ENCODE measurements at places on chromosomes 7 and 10.

DNA sequence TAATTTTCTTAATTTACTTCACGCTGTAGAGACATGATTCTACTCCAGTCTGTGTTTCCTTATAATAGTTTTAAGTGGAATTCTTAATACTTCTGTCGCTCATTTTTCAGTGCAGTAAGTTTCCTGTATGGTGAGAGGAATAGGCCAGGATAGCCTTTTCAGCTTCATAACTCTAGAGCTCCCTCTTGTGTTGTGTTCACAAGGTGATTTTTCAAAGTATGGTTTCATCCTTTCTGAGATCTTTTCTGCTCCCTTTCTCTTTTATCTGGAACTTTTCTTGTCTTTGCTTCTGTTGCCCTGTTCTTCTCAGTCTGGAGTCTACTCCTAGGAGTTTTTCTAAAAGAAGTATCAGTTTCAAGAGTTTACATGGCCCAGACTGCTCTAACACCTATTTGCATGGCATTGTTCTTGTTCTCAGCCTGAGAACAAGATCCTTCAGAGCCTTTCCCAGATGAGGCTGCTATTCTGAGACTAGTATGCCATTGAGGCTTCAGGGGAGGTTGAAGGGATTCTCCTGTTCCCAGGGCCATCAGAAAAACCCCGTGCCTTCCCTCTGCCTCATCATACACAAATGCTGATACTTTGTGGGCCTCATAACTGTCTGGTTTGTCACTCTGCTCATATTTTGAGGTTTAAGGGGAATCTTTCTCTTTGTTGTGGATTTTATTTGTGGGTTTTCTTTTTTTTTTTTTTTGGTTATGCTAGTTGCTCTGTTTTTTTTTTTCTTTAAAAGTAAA lies 21.8 kb downstream of the NET1 start:
- DNase-seq: no peak

GRCh38 chr7:84025332-84025927 lies 169.2 kb downstream of the SEMA3A start:
- peak; percentile 95 for DNase-seq

DNA sequence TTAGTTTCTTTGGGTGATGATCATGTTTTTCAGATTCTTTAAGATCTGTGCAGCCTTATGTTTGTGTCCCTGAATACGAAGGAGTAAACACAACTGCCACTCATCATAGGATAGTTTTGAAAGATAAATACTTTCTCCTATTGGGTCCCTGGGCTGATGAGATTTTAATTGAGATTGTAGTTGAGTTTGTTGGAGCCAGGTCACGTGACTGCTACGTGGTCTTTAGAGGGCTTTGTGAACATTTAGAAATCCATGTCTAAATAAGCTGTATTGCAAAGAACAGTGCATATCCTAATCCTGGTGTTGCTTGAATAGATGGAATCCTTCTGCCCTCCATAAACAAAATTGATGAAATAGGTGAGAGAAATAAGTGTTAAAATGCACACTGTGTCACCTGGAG lies 17.4 kb upstream of the ZNF716 start:
- DNase-seq: no peak

GRCh38 chr7:42677751-42678699 lies 233.8 kb downstream of the C7orf25 start:
- DNase-seq: peak; percentile 92

GRCh38 chr10:1049425-1049958 lies 573 bp upstream of the IDI1 start:
- DNase-seq: no peak

DNA sequence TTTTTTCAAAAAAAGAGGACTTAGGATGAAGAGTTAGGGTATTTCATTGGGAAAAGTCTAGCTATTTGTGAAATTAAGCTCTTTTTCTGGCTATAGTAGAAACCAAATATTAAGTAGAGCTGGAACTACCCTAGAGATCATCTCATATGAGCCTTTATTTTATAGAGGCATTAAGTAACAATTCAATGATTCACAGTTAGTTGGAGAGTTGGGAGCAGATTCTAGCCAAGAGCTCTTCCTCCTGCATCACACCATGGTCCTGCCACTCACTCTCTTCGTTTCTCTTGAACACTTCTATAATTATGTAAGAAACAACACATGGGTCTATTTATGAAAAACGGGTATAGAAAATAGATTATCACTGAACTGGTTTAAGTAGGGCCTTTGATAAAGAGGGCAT lies 76.1 kb upstream of the ANK3 start:
- no peak for DNase-seq

DNA sequence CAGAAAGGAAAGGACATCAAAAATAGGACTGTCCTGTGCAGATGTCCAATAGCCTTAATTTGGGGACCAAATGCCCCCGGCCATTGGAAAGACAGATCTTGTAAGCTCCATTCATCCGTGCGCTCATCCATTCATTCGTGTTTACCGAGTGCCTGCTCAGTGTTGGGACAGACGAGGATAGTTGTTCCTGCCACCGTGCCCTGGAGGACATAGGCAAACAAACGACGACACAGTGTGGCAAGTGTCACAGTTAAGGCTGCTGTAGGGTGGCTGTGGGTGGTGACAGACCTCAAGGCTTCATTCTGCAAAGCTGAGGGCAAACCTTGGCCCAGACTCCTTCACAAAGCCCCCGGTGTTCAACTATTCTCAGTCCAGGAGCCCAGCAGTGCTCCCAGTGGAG lies 27.6 kb downstream of the MKI67 start:
- no peak for DNase-seq

- no peak for DNase-seq
Measured at GRCh38 chr7:31462636-31463035, 51.3 kb upstream of the ITPRID1 start.

DNA sequence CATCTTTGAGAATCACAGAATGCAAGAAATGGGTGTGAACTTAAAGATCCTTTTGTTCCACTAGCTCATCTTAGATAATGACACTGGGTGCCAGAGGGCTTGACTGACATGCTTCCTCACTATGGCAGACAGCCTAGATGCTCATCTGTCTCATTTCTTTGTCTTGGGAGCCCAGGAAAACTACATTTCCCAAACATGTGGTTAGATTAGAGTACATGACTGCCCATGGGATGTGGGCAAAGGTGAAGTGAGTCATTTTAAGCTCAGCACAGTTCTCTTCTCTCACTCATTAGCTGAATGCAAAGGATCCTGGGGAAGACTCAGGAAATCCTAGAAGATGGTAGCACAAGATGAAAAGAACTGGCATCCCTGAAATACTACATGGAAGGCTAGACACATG lies 32.5 kb upstream of the TBX20 start:
- no peak for DNase-seq

DNA sequence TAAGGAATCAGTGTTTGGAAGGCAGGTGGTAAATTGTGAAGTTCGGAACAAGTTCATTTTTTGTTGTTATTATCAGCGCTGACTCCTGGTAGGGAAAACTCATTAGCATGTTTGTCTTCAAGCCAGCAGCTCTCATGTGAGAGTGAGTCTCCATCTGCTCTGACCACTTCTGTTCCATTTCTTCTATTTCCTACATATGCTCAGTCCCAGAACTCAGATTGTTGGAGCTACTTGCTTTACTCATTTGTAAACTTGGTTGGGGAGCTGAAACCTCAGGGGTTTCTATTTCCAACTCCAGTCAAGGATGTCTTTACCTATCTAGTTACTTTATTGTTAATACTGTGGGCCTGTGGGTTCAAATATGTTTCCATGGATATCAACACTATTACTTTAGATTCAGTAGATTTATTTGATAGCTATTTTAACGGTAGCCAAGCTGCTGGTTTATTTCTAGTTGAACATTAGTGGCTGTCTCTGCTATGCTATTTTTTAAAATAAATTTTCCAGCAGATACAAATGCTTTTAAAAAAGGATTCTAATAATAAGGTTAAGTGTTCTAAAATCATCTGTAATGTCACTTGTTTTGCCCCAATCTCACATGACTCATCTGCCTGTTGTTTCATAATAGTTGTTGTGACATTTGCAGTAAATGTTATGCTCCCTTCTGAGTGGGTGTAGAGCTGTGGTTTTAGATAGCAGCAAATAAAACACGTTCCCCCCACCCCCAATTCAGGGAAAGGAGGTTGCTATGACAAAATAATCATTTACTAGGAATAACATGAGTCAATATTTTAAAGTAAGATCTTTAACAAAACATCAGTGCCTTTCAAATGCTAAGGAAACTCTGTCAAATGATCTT lies 143.3 kb downstream of the HDAC9 start:
- DNase-seq: peak; percentile 71

- no peak for DNase-seq
Measured at GRCh38 chr7:19026888-19027287, 90.5 kb downstream of the TWIST1 start.

- no peak for DNase-seq
Measured at GRCh38 chr7:25026156-25026555, 46.2 kb upstream of the OSBPL3 start.

DNA sequence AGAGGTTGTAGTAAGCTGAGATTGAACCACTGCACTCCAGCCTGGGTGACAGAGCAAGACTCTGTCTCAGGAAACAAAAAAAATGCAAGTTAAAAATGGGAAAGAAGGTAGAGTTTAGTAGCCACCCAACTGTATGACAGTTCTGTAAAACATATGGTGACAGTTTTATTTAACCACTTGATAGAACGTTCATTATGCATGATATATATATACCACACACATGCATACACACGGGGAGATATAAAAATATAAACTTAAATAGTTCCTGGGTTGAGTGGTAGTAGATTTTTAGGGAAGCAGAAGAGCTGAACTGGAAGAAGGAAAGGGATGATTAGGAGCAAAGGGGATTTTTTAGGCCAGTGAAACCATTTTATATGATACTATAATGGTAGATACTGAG lies 120.0 kb downstream of the KMT2C start:
- no peak for DNase-seq

All from GM04504 (cell line).